ENCODE measurements at places on chromosomes 2 and 18. TPM values are rescaled to one million over a fixed set of nuclear protein-coding genes. Genes with fewer than 3 reads are reported as not detected.

DNA sequence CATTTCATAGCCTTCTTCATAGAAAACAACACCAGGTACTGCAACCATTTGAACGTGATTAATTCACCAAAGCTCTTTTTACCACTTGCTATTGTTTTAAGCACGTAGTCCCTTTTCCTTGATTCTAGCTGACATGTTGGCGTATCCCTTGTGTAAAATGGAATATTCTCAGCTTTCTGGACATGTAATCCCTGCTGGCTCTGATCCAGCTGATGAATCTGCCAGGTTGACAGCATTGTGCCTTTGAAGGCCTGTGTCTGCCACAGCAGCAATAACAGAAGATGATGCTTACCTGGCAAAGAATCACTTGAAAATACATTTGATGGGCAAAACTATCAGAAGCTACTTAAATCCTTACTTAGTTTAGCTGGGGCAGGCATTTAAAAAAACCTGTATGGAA, 81.0 kb upstream of the CCDC150 start:
- no peaks in the 10 kb centered on the region for H3K4me1 ChIP-seq
- no peaks in the 10 kb centered on the region for H3K36me3 ChIP-seq
- no peak overlapping the region for H3K27ac ChIP-seq
- no peaks in the 10 kb centered on the region for H3K27me3 ChIP-seq
- DNase-seq, result no peak

DNA sequence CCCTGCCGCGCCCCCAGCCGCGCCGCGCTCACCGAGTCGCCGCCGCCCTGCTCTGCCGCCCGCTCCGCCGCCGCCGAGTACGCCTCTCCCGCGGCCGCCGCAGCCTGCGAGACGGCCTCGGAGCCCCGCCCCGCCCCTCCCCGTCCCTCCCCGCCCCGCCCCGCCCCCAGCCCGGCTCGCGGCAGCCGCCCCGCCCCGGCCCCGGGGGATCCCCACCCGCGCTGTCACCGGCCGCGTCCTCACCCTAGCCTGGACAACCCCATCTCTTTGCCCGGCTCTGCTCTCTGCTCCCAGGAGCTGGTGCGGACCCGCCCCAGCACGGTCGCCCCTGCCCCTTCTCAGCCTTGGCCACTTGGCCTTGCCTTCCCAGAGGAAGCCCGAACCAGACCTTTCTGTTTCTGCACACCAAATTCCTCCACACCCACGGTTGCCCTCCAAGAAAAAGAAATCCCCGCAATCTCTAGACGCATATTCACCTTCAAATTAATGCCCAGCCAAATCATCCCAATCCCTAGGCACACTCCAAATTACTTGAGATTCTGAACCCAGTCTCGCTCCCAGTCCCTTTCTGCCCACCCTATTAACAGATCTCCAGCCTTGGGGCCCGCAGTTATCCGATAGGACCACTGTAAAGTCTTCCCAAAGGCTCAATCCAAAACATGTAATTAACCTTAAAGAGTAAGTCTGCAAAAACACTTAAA, at the start of gene CYRIA:
TSS of gene CYRIA (minus strand) at position 87 of the 701 bp plus-strand sequence. CDS start 77,715 bp downstream, outside the sequence.
- no peaks in the 10 kb centered on the region for H3K36me3 ChIP-seq
- no peaks in the 10 kb centered on the region for H3K27me3 ChIP-seq
- H3K4me1 ChIP-seq, result peaks cover 14% of the 10 kb centered on the region
- H3K4me3 ChIP-seq, result peak within 1 kb of the TSS; percentile 27

DNA sequence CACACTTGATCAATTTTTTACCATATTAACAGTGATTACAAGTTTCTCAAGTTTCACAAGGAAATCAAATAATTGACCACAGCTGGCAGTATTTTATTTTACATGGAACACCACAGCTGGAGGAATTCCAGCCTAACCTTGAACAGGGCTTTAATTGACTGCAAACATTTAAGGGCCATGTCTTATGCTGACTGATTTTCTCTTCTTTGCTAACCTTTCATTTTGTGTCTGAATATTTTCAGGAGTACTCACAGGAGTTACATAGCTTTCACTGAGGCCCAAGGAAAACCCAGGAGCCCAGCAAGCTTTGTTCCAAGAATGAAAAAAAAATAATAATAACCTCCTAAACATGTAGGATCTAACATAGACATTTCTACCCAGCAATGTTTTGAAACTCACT, 49.6 kb downstream of the FRZB start:
- no peaks in the 10 kb centered on the region for H3K27me3 ChIP-seq
- no peaks in the 10 kb centered on the region for H3K4me1 ChIP-seq
- H3K4me3 ChIP-seq, result no peak overlapping the region
- no peak for DNase-seq
- H3K27ac ChIP-seq, result no peak overlapping the region

GRCh38 chr2:38164881-38165280, 88.9 kb upstream of the CYP1B1 start:
- no peak for DNase-seq
- no peaks in the 10 kb centered on the region for H3K4me1 ChIP-seq
- H3K27ac ChIP-seq, result no peak overlapping the region
- no peak overlapping the region for H3K4me3 ChIP-seq

DNA sequence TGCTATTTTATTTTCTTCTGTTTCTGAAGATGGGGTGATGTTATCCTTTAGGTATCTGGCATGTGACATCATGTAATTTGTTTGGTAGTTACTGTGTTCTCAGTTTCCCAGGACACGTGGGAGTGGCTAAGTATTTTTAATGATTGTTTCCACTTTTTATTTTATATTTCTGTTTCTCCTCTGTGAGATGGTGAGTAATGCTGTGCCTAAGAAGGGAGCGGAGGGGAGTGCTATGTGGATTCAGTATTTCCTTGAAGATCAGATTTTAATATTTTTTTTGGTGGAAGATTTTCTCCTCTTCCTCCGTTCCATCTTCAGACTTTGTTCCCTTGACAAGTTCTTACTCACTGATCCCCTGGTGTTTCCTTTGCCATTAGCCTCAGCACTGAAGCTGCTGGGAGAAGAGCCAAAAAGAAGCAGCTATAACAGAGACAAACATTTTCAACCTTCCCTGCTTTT, 180.0 kb upstream of the MMADHC start:
- H3K27ac ChIP-seq, result no peak overlapping the region
- H3K4me3 ChIP-seq, result no peak overlapping the region
- H3K27me3 ChIP-seq, result no peaks in the 10 kb centered on the region

- DNase-seq, result no peak
- H3K27ac ChIP-seq, result no peak overlapping the region
- no peaks in the 10 kb centered on the region for H3K36me3 ChIP-seq
Observed at GRCh38 chr2:88660622-88661021, 30.9 kb upstream of the RPIA start.

The NDUFAF7 gene
- 20.3 TPM for total RNA-seq

Measured in CD8-positive, alpha-beta memory T cell (primary cell).